MCF 10A (cell line): ENCODE measurements at places on chromosomes 1 and 21. TPM values are rescaled to one million over a fixed set of nuclear protein-coding genes. Genes with fewer than 3 reads are reported as not detected.

Gene OPRD1
- total RNA-seq, result not detected in 2 replicates

DNA sequence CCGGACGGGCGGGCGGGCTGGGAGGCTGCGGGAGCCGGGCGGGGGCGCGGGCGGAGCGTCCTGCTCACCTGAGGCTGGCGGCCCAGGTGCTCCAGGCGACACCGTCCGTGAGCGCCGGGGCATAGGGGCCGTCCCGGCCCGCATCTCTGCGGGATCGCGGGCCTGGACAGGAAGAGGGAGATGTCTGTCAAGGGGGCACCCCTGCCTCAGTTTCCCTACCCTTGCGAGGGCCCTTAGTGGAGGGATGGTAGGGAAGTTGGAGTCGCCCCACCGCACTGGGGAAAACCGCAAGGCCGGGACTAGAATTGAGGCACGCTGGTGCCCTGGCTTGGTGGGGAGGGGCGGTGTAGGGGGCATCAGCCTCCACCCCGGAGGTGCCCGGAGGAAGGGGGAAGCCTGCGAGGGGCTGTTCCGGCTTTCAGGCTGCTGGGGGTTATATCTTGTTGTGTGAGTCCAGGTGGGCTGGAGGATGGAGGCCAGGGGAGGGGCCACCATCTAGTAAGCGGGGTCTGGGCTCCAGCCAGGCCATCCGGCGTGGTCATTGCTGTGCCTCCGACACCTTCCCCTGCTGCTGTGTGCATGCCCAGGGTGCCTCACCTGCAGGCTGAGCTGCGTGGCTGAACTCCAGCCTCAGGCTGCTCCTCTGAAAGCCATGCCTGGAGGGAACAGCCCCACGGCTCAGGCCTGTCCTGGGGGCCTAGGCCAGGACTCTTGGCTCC lies 580 bp downstream of the VWA1 start:
- no peak for DNase-seq

GRCh38 chr1:145916745-145917144 lies 1.8 kb downstream of the PEX11B start:
- DNase-seq, result no peak

DNA sequence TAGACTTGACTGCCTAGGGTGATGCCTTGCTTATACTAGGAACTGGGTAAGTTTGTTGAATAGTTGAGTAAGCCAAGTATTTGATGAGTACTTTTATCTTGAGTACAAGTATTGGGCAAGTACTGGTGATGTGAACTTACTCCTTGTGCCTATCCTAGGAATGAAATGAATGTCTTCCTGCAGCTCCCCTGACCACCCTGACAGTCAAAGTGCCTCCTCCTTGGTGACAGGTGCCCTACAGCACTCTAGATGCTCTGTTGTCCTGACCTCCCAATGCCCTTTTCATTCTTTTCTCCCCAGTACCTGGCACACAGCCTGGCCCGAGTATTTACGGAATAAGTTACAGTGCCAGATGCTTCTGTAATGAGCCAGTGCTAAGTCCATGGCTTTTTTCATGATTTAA lies 25.5 kb downstream of the PCSK9 start:
- DNase-seq, result peak; percentile 43

- DNase-seq, result no peak
Measured at GRCh38 chr1:215640429-215641148, 73.5 kb downstream of the KCTD3 start.

GRCh38 chr1:225426395-225427234 lies 1.2 kb downstream of the LBR start:
- DNase-seq, result peak; percentile 66

- DNase-seq, result no peak
Measured at GRCh38 chr1:5971471-5972197, 20.6 kb downstream of the NPHP4 start.

- DNase-seq, result peak; percentile 53
Measured at GRCh38 chr1:79497193-79497773, 490.8 kb upstream of the ADGRL4 start.

Gene FCRL1
- total RNA-seq, result not detected in 2 replicates

GRCh38 chr1:99645699-99646531 lies at the start of gene PALMD:
Gene PALMD (plus strand): TSS chr1:99646113. CDS start chr1:99646318, 205 bp downstream.
- DNase-seq, result peak; percentile 71

DNA sequence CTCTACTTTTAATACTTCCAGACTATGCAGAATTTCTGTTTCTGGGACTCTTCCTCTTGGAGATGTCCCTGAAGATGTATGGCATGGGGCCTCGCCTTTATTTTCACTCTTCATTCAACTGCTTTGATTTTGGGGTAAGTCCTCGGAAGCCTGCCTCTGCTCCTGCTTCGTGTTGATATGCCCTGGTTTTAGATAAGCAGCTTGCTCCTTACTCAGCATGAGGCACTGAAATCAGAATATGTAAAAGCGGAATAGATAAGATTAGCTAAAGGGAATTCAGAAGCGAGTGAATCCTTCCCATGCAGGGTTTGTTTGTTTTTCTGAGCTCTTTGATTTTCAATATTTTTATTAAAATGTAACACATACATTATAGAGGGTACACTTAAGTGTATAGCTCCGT lies 234.7 kb downstream of the CACNA1E start:
- no peak for DNase-seq

DNA sequence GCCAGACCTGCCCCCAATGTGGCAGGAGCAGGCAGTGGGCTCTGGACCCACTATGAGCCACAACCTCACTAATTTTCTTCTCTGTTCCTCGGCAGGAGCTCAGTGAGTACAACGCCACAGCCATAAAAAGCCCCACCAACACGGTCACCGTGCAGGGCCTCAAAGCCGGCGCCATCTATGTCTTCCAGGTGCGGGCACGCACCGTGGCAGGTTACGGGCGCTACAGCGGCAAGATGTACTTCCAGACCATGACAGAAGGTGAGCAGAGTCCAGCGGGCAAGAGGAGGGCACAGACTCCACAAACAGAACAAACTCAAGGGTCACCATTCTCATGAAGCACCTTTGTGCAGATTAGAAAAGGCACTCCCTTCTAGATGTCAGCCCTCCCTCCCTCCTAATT lies 79.9 kb downstream of the LACTBL1 start:
- no peak for DNase-seq

DNA sequence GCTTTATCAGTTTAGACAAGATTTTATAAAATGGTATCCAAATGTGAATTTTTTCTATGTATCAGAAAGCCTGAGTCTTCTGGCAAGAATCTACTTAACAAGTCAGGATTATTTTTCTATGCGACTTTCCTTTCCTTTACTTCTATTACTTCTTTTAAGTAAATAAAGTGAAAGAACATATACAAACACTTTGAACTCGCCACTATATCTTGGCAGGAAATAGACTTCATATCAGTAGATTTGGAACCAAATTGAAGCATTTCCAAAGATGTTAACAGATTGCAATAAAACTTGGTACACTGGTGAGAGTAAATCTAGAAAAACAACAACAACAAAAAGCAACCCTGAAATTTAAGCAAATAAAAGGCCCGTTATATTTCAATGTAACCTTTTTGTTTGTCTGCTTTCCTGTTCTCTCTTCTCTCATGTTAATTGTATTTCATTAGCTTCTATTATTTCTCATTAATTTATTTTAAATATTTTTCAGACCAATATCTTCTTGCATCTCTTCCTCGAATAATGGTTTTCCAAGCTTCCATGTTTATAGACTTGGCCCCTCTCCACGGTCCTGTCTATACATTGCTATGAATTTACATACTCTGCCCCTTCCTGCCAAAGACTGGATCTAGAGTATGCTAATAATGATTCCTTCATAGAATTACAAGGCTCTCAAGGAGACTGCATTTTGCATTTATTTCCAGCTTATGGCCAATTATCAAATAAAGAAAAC lies 843.6 kb downstream of the ADGRL2 start:
- DNase-seq, result no peak

Gene CITED4
- 22.5 and 43.5 TPM in 2 replicates for total RNA-seq

- no peak for DNase-seq
Measured at GRCh38 chr21:45954261-45954660, 27.3 kb upstream of the COL6A1 start.

- DNase-seq, result no peak
Measured at GRCh38 chr1:201552941-201553351, 14.0 kb downstream of the NAV1 start.

Gene TCHH
- 0.12 and 0.22 TPM in 2 replicates for total RNA-seq

DNA sequence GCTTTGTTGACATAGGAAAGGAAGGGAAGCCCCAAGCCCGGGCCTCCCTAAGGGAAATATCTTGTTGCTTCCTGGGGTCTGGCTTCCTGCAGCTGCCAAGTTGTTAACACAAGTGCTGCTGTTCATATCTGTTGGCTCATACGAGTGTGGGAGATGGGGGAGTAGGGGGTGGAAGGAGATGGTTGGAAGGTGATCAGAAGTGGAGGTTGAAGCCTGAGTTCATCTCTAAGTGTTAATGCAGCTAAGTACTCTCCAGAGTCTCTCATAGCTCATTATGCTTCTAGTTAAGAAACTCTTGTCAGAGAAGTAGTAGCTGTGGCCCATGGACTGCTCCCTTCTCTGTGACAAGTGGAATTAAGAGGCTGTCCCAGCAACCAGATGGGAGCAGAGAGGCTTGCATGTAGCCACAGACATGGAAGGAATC lies 319.2 kb upstream of the SPAG17 start:
- DNase-seq, result no peak

Gene CAPN8
- 1.0 and 5.7 TPM in 2 replicates for total RNA-seq

Gene C1orf87
- total RNA-seq, result not detected in 2 replicates

DNA sequence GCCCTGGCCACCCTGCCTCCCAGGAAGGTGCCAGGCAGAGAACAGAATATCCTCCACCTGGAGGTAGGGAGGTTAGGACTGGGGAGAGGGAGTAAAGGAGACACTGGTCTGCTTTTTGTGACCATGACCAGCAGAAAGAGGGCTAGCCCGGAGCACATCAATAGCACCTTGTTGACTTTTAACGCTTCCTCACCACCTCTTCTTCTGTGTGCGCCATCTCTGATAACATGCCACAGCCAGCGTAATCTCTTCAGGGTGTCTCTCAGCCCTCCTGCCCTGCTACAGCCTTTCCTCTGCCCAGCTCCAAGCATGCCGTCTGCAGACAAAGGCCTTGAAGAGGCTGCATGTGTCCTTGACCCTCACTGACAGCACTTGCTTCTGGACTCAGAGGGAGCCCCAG lies 50.9 kb upstream of the GJA5 start:
- DNase-seq, result no peak

DNA sequence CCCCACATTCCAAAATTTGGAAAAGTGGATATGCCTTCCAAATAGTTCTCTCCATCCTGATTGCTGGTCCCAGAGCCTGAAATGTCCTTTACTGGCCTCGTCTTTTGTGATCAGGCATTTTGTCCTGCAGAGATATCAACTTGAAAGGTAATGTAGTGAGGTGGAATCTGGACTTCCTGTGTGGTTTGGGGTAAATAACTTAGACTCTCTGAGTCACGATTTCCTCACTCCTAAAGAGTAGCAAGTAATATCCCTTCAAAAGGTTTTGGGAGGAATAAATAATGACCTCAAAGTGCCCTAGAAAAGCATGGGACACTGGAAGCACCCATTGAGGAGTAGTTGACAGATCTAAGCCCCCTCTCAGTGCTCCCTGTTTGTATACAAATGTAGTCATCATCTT lies 426.6 kb downstream of the OMA1 start:
- no peak for DNase-seq

DNA sequence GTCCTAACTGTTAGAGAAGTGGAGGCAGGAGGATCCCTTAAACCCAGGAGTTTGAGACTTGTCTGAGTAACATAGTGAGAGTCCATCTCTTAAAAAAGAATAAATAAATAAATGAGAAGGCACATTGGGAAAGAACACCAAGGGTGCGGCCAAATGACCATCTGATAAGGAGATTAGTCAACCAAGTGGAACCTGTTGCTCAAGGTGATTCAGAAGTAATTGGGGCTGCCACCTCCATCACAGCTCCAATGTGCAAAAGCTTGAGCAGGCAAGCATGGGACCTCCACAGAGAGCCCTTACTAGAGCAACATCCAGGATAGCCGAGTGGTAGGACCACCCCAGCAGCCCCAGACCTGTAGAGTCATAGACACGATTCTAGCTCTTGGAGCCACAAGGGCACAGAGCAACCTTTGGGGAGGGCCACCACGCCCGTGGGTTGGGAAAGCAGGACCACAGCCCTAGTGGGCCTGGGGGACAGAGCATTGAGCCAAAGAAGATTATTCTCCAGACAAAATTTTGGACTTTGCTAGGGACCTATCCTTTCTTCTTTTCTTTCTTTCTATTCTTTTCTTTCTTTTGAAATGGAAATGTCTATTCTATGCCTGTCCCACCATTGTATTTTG lies 40.9 kb downstream of the KCNK1 start:
- peak; percentile 75 for DNase-seq

- no peak for DNase-seq
Measured at GRCh38 chr1:15627343-15627988, 10.2 kb downstream of the DDI2 start.

GRCh38 chr1:33895396-33895795 lies 31.5 kb downstream of the HMGB4 start:
- DNase-seq, result no peak

Gene TRNP1
- total RNA-seq, result 56.3 and 59.2 TPM in 2 replicates

- no peak for DNase-seq
Measured at GRCh38 chr1:85375493-85375892, 89.5 kb downstream of the DDAH1 start.

DNA sequence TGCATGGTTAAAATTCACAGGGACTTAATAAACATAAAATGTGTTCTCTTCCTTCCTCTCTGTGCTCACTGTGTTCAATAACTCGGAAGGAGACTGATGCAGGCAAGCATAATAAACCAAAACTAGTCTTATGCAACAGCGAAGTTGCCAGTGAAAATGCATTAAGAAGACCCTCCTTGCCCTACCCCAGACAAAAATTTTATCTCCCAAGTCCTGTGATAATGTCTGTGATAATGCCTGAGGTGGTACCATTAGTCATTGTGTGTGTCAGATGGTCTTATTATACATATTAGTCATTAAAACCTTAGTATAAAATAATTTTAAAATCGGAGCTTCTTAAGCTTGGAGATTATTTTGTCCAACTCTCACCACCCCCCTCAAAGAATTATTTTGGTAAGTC lies 97.8 kb downstream of the NGF start:
- no peak for DNase-seq

Gene DIO1
- not detected in 2 replicates for total RNA-seq

Gene IL19
- total RNA-seq, result not detected in 2 replicates

Gene LENEP
- total RNA-seq, result 0.83 TPM in 1 of 2 replicates, not detected in the other

DNA sequence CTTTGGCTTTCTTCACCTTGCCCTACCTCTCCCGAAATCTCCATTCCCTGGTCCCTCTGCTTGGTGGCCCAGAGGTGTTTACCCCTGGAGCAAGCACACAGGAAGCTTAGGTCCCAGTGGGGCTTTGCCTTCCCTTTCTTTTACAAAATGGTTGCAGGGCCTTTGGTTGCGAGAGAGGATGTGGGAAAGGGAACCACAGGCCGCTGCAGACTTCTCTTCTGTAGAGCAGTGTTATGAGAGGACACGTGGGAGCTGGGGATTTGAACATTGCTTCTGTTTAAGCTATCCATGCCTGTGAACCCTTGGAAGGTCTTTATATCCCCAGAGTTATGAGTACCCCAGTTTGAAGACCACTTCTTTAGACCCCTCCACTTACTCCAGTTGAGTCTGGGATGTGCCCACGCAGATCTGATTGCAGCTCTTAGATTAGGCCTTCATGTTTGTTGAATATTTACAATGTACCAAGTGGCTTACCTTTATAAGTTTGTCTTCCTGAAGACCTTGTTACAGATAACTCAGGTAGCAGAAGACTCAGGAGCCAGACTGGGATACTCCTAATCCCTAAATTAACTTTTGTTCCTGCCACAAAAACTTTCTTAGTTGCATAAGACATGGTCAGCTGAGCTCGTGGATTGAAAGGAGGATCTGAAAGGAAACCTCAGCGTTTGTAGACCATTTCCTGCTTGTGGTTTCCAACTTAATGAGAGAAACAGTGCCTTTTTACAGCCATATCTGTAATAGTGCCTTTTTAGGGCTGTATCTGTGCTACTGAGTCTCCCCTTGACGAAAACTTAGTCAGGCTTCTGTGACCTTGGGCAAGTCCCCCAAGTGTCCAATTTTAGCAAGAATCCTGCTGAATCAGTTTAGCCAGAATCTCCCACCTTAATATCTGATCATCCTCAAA lies 21.9 kb upstream of the IVNS1ABP start:
- DNase-seq, result no peak
